ENCODE measurements at places on chromosomes 1 and 21. TPM values are rescaled to one million over a fixed set of nuclear protein-coding genes. Genes with fewer than 3 reads are reported as not detected.

DNA sequence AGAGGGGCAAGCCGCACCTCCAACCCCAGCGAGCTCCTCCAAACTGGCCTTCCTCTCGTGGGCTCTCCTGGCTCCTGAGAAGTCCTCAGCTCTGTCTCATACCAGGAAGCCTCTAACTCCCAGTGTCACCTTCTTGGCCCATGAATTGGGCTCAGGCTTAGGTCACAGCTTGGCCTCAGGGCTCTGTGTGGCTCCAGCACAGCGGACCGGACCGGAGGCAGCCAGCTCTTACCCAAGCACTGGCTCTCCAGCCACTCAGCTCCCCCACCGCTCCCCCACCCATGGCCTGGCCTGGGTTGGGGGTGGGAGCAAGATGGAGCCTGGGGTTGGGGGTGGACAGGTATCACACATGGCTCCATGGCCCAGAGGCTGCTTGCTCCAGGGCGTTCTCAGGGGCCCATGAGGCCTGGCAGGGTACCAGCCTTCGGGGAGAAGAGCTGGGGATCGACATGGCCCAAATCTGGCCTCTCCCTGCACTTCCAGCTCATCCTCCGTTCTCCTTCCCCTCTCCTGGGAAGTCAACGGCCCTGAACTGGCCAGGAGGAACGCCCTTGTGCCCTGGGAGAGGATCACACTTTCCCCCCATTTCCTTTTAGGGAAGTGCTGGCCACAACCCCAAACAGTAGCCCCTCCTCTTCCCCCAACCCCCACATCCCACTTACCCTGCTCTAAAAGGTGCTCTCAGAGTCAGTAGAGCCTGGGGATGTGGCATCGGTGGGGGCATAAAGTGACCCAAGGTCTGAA, 97.5 kb downstream of the CASZ1 start:
- no peak for ATAC-seq

Gene NCDN
- total RNA-seq = 43.2 TPM

Gene CR2
- total RNA-seq = 0.58 TPM

Gene DDR2
- 3.8 TPM for total RNA-seq

Gene TMEM61
- total RNA-seq = not detected

- ATAC-seq = no peak
These were observed 31.9 kb downstream of the NGF start for GRCh38 chr1:115306146-115306545.

Gene TP73
- 1.2 TPM for total RNA-seq

- no peak for ATAC-seq
These were observed 32.9 kb downstream of the NRIP1 start for GRCh38 chr21:15031790-15032357.

Gene COL11A1
- total RNA-seq = 55.6 TPM

DNA sequence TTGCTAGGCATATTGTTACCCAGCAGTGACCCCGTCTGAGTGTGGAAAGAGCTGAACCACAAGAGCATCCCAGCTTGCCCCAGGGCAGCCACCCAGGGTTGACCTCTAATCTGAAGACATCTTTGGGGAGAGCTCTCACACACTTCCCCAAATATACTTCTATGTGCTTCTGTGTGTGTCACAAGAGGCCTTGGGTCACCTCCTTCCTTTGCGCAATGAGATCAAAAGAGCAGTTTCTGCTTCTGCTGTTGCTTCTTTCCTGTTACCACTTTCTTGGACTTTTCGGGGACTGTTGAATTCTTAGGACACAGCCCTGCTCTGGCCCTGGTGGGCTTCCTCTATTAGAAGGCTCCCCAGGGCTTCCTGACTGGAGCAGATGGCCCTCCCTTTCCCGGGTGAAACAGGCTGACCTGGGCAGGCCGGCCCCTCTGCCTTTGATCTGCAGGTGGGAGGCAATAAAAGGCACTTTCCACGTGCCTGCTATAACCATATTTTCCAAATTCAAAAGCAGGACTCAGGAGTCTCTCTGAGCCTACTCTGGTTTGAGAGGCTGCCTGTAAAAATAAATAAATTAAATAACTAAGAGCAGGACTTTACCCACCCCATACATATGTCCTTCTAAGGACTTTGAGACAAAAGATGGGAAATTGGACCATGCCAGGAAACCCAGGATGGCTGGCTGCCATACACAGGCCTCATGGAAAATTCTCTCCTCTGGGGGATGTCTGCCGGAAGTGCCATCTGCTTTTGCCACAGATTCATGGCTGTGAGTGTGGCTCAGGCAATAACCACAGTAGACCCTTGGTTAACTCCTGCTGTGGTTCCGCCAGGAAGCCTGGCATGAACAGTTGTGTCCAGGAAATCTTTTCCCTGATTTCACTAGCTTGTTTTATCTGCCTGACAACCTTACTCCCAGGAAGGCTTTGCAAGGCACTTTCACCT, 28.3 kb upstream of the RCSD1 start:
- no peak for ATAC-seq

DNA sequence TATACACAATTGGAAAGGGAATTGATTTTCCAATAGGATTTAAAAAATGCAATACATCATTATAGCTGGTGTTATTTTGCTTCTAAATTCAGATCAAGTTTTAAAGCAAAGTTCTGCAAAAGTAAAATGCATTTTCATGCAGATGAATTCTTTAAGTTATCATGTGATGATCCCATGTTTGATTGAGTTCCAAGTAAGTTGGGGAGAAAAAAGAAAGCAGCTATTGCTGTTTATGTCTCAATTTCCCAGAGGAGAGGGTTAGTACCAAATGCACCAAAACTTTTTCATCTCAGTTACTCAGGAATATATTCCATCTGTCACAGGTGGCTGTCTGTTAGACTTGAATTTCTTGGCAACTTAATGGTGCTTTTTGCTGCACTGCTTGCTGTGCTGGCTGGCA, 29.7 kb downstream of the HSPA13 start:
- ATAC-seq = no peak

- no peak for ATAC-seq
These were observed 12.3 kb upstream of the GOLT1A start for GRCh38 chr1:204225841-204226735.

Gene MPZ
- 1.9 TPM for total RNA-seq

GRCh38 chr1:62530516-62531154, 66.7 kb upstream of the ANGPTL3 start:
- peak; percentile 62 for ATAC-seq

Gene IFI44
- total RNA-seq = not detected

DNA sequence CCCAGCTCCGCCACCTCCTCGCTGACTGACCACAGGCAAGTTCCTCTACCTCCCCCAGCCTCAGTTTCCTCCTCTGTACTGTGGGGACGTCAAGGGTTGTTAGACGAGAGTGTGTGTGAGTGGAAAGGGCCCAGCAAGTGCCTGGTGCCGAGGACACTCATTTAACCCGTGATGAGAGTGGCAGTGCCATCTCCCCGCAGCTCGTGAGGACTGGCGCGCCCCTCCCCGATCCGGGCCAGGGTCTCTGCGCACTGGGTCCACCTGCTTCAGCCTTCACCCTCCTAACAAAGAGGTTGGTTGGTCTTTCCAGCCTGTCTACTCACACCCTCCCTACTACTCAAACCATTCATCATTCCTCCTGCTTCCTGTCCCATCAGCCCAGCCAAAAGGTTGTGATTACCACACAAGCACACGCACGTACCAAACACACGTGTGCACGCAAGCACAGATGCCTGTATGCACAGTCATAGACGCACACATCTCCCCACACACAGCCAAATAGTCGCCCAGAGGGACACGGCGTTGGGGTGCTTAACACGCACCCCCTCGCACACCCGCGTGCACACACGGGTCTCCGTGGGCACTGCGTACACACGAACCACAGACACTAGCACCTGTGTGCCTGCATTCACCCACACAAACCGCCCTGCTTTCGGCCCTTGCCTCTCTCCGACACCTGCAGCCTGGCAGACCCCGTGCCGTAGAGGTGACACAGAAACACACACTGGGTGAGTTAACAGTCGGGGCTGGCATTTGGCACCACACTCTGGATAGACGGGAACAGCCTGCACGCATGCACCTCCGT, 39.3 kb downstream of the TAS1R2 start:
- peak; percentile 56 for ATAC-seq

- no peak for ATAC-seq
These were observed 27.5 kb upstream of the JUN start for GRCh38 chr1:58811303-58811702.

DNA sequence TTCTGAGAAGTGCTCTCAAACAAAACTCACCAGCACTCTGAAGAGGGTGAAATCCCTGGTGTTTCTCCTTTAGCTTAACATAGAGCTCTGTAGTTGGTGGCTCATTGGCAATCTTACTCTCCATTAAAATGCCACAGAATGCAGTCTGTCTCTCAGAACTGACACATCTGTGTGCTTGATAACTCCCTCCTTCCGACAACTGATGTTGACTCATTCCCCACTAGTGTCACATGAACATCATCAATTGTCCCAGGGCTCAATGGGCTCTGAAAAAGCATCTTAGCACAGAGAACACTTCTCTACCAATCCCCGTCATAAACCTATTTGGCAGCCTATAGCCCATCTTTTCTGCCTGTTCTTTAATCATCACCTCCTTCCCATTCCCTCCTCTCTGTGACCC, 133.2 kb upstream of the ZC3H11B start:
- peak; percentile 45 for ATAC-seq

DNA sequence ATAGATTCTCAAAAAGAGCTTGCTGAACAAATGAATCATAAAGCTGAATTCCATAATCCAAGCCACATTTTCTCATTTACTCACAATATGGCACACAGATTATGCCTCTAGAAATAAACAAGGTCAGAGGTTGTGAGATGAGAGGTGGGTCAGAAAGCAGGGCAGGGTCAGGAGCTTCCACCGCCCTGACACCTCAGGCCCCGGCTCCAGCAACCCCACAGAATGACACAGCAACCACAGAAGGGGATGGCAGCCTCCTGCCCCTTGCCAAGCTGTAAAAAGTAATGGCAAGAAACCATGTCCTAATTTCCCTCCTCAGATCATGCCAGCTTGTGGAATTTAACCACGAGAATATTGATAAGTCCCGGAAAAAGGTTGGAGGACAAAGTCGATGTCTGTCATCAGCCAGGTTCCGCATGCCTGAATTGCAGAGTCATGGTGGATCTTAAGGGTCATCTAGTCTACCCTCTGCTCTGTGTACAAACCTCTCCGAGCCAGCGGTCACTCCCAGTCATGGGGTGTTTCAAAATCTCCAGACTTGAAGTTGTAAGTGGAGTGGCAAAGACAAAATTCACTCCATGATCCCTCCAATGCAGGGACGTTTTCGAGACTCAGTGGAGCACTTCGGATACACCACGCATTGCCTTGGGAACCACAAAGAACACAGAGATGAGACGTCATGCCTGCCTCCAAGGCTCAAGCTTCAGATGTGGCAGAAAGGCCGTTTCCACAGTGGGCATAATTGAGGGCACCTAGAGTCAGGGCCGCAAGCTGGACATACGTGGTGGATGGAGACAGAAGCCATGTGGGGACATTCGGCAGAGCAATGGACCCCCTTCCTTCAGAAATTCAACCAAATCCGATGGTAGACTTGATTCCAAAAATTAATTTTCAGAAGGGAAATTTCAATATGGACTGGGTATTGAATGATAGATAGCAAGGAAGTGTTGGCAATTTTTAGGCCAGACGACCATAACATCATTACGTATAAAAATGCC, 254.0 kb downstream of the TOMM20 start:
- ATAC-seq = no peak

Gene LCE2A
- total RNA-seq = not detected

GRCh38 chr1:145711213-145711651, 4.1 kb upstream of the PDZK1 start:
- ATAC-seq = no peak

DNA sequence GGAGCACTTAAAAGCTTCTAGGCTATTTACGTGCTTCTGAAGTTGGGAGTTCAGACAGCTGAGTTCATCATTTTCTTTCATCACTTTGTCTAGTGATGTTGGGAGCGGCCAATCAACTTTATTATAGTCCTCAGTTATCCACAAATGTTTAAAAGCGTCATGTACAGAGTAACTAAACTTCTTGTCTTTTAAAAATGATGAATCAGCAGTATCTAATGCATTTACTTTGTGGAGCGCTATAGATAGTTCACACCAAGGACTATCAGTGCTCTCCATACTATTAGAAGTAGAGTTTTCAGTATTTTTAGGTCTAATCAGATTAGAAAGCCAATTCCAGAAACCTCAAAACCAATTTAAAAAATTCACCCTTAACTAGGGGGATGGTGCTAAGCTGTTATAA, 778.7 kb upstream of the PRMT6 start:
- no peak for ATAC-seq

DNA sequence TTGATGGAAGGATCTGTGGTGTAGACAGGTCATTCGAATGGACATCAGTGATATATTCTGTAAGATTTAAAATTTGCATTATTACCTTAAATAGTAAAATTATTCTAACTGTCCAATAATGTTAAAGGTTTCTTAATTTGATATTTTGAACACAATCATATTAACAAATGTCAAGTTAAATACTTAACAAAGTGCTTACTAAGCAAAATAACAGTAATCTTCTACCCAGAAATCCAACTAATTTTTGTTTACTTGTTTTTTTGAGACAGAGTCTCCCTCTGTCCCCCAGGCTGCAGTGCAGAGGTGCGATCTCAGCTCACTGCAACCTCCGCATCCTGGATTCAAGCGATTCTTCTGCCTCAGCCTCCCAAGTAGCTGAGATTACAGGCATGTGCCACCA, 33.9 kb downstream of the USP33 start:
- ATAC-seq = no peak

GRCh38 chr1:88741413-88741812, 57.3 kb downstream of the PKN2 start:
- ATAC-seq = peak; percentile 63

GRCh38 chr21:32307706-32308105, 9.1 kb downstream of the MRAP start:
- no peak for ATAC-seq

Gene LAMC2
- 0.75 TPM for total RNA-seq

DNA sequence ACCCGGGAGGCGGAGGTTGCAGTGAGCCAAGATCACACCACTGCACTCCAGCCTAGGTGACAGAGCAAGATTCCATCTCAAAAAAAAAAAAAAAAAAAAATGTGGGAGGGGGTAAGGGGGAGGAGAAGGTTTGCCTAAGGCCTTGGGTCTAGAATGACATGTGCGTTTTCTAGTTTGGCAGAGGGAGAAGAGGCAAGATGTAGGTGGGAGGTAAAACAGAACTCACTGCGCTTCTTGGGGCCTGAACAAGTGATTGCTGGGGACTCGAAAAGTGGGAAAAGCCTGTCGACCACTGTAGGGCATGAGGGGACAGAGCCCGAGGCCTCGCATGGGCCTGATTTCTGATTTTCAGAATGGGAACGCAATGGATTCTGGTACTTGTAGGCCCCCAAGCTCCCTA, 19.9 kb downstream of the RUNX3 start:
- ATAC-seq = no peak

Gene FMOD
- 0.23 TPM for total RNA-seq

Gene ZNF683
- 0.63 TPM for total RNA-seq

DNA sequence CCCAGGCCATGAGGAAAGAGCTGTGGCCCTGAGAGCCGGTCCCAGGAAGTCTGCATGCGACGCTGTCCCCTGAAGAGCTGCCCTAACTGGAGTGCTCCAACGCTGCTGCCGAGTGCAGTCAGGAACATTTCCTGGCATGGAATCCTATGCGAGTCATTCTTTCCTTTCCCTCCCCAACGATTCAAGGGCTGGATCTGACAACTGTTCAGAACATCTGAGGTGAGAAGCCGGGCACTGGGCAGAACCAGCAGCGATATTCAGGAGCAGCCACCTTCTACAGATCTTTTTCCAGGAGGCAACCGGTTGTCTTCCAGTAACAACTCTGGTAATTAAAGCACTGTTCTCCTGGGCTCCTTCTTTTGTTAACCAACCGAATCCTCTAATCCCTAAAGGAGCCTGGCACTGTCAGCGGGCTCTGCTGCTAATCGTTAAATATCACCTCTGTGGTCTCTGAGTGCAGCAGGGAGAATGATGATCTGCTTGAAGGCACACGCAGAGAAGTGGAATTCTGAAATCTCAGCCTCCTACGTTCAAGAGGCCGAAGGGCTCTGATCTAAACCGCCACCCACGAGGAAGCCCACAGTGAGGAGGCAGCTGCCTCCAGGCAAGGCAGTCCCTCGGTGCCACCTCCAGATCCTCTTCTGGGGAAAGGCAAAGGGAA, 55.8 kb downstream of the SLC45A1 start:
- ATAC-seq = peak; percentile 5

All from motor neuron (in vitro differentiated cells).